ENCODE measurements at places on chromosomes 16 and 17.

DNA sequence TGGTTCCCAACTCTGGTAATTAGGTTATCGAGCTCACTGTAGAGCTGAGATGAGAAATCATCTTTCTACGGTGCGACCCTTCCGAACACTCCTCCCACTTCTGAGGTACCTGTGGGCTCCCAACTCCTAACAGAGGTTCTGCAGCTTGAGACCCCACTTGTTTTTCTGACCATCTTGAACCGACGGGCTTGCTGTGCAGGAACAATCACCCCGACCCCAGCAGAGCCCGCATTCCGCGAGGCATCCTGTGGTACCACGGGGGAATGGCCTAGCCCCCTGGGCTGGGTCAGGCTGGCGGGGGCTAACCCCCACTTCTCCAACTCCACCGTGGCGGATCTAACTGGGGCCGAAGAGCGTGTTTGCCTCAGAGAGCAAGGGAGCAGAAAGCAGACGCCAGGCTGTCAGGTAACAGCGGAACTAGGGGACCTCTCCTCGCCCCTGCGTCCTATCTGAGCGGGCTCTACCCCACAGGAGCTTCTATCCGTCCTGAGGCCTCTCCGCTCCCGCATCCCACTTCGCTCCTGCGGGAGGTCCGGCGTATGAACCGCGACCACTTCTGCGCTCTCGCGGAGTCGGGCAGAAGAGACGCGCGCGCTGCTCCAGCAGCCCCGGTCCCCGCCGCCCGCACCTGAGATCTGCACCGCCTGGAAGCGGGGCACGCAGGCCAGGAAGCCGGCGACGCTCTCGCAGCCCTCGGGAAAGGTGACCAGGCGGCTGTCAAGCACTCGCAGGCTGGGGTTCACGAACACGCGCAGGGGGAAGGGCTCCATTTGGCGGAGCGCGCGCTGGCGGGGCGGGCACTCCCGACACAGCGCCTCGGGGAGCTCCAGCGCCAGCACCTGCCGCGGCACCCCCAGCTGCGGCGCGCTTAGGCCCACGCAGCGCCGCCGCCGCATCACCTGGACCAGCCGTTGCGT lies 761 bp downstream of the PDF start:
- DNase-seq, result peak; percentile 34

DNA sequence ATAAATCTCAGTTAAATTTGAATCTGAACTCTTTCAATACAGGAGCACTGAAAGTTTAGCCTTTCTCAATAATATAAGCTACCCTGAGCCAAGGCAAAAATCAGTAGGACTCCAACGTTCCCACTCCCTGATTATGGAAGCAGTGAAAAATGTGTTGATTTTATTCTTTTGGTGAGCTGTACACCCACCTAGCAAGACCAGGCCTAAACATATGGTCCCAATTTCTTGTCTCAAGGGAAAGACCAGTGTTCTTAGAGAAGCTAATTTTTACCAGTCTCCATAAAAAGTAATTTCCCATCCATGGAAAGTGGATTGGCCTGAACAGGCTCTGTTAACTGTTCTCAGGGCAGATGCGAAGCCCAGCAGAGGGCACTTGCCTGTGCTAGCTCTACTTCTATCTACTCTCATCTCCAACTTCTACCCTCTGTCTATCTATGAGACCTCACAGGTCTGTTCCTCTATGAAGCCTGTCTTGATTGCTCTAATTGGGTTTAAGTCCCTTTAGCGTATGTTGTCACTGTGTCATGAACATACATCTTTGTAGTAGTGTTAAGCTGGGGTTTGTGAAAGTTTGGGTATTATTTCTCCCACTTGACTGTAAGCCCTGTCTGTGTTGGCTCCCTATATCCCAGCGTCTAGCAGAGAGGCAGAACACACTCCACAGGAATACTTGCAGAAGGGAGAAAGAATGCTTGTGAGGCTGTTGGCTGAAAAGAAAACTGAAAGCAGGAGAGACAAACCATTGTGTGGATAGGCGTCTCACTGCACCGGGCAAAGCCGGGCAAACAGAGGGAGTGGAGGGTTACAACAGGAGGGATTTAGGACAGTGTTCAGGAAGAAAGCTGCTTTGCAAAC lies 167.1 kb upstream of the MAF start:
- DNase-seq, result peak; percentile 24

DNA sequence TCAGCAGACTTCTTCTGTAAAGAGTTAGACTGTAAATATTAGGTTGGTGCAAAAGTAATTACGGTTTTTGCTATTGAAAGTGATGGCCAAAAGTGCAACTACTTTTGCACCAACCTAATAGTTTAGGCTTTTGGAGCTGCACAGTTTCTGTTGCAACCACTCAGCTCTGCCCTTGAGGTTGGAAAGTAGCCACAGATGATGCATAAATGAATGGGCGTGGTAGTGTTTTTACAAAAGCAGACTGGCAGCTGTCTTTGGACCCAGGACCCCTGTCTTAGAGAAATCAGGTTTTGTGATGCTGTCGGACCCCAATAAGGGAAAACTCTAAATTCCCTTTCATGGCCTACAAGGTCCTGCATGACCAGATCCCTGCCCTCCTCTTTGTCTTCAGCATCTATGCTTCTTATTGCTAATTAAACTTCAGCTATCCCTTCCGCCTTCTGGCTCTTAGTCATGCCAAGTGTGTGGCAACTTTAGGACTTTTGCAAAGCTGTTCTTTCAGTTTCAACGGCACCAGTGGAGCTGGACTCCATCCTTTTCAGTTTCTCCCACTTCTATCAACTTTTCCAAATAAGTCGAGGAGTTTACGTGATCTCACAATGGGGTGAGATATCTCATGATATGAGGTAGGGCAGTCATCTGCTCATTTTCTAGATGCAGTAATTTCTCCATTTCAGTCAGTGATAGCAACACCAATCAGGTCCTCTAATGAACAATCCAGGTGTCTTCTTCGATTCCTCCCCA lies 232.3 kb downstream of the XYLT1 start:
- DNase-seq, result no peak

DNA sequence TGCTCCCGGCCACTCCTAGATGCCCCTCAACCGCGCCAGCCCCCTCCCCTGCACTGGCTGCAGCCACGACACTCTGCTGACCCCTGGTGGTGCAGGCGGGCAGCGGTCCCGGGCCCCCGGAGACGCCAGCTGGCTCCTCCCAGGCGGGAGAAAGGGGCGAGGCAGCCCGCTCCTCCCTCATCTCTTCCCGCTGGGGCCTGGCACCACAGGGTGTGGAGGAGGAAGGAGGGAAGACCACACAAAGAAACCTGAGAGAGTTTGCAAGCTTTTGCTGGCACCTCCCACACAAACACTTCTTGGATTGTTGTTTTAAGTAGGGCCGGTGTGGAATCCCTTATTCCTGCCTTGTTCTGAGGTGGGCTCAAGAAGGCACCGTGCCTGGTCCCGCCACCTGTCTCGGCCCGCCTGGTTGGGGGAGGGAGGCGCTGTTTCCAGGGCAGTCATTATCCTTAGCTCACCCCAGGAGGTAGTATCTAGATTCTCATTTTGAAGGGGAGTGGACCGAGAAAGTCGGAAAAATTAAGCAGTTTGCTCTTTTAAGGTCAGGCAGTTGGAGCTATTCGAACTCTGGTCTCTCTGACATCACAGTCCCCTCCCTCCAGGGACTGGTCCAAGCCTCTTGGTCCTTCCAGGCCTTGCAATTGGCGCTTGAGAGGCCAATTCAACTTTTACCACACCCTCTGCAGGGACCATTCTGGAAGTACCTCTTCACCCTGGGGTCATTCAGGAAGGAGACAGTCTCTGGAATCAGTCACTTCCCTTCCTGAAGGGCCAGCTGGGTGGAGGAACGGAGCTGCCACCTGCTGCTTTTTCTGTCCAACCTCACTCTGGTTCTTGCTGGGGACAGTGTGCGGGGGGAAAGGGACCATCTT lies 959 bp upstream of the ANKRD13B start:
- peak; percentile 72 for DNase-seq

DNA sequence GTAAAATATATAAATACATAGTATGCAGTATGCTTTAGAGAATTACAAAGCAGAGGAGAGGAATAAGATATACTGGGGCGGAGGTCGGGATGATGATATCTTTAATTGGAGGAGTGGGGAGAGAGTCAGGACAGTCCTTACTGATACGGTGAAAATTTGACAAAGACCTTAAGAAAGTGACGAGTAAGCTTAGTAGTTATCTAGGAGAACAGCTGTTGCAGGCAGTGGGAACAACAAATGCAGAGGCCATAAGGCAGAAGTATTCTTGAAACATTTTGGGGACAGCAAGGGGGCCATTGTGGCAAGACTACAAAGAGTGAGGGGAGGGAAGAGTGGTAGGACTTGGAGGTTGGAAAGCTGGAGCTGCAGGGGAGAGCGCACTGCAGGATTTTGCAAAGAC lies 22.3 kb upstream of the CDC6 start:
- DNase-seq, result no peak

DNA sequence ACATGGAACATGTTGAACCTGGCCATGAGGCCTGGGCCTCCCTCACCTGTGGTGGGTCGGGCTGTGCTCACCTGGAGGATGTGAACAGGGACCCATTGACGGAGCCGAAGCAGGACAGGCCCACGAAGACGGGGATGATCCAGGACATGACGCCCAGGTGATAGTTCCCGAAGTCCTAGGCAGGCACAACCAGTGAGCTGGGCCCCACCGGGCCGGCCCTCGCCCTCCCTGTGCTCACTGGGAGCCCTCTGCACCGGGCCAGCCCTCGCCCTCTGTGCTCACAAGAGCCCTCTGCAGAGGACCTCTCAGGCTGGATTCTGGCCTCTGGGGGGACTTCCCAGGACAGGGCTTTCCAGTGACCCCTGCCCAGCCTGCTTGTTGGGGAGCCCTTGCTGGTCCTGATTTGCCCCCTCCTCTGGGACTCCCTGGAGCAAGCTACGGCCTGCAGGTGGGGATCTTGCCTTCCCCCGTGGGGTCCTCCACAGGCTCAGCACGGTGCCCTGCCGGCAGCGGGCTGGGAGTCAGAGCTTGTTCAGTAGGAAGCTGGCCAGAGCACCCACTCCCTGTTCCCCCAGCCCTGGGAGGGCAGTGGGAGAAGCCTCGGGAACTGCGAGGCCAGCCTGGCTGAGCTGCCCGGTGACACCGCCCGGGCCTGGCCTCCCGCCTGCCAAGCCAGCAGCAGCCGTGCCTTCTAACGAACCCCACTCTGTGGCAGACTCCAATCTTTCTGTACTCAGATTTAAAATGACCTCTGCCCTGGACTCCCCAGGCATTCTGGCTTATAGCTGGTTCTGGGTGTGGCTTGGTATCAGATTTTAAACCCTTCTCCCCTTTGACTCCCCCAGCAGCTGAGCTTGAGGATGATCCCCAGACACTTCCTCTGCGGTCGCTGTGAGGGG lies 30.4 kb downstream of the SLC7A5 start:
- DNase-seq, result no peak

DNA sequence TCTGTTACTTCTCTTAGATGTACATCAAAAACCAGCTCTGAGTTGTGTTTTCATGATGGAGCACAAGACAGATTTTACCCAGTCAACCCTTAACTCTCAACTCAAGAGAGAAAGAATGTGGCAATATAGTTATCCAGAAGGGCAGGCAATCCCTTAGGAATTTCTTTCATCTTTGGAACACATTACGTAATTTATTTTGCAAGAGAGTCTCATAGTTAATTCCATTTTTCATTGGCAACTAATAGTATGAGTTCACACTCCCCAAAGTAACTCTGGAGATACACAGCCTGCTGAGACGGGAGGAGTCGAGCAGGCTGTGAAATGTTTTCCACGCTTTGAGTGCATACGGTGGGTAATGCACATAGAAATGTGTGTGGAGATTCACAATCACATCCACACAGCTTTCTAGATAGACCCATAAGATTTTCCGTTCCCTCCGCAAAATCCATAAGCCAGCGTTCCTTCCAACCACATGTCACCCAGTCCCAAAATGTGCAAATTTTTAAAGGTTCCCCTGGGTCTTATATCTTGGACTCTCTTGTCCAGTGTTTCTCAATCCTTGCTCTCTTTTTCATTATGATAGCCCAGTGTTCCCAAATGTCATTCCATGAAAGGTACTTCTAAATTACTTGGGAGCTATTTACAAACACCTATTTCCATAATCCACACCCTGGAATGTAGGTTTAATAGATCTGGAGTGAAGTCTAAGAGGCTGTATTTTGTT lies 8.4 kb upstream of the CDRT4 start:
- DNase-seq, result peak; percentile 61

DNA sequence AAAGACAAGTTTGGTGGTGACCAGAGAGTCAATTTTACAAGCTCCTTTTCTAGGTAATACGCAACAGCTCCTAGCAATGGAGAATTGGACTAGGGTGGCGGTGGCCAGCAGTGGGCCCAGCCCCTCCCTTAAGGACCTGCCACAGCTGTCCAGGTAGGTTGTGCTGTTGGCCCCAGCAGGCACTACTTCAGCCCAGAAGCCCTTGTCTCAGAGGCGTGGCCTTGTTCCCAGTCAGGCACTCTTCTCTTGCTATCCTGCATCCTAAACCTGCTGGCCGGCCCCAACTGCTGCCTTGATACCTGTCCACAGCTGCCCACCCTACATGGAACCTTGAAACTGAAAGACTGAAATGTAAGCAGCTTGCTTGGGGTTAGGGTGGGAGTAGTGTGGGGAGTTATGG lies 989 bp upstream of the GALK1 start:
- no peak for DNase-seq

GRCh38 chr17:38728290-38728831 lies 1.8 kb upstream of the CISD3 start:
- no peak for DNase-seq

- DNase-seq, result no peak
Measured at GRCh38 chr17:73227944-73228343, 33.7 kb downstream of the CPSF4L start.

DNA sequence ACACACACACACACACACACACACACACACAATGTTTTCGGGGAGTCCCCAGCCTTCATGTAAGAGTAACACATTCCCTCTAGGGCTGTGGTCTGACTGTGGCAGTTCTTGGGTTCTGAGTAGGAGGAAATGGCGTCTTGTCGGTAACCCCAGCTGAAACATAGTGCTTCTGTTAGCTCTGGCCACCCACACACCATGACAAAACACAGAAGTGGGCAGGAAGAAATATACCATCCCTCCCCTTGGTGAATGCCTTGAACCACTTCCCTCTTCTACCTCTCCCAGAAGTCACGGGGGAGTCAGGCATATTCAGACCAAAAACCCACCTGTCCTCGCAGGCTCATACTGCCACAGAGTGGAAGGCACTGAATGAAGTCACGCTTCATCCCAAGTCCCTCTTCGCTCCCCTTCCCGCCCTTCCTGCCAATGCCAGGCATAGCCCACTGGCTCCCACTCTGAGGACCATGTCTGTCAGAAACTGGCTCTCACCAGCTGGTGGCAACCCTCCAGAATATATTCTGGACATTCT lies 11.5 kb downstream of the SLC35B1 start:
- no peak for DNase-seq

Measured in iris pigment epithelial cell (primary cell).